Stimulated activated CD4-positive, alpha-beta T cell treated with anti-CD3 and anti-CD28 coated beads, TNF-alpha, amount 100 ng/mL, for 1 hour (primary cell): ENCODE measurements at places on chromosomes 11 and 22.

DNA sequence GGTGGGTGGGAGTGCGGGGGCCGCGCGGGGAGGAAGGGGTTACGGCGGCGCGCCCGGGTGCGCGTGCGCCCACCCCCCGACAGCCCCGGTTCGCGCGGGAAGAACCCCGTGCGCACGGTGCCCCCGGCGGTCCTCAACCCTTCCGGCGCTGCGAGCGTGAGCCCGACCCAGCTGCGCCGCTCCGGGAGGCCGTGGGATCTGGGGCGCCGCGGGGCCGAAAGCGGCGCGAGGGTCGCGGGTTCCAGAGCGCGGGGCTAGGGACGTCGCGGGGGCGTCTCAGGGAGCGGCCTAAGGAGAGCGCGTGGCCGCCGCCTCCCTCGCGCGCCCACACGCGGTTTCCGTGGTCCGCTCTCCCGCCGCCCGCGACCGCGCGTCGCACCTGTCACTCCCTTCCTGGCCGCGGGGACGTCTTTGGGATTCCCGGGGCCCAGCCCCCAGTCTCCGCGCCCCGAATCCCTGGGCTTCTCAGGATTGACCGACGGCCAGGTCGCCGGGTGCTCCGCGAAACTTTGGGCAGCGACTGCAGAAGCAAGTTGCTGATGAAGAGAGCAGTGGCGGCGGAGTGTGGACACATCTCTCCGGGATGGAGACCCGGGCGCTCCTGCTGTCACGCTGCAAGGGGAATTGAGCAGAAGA, 582 bp downstream of the SREBF2 start:
- DNase-seq = no peak

DNA sequence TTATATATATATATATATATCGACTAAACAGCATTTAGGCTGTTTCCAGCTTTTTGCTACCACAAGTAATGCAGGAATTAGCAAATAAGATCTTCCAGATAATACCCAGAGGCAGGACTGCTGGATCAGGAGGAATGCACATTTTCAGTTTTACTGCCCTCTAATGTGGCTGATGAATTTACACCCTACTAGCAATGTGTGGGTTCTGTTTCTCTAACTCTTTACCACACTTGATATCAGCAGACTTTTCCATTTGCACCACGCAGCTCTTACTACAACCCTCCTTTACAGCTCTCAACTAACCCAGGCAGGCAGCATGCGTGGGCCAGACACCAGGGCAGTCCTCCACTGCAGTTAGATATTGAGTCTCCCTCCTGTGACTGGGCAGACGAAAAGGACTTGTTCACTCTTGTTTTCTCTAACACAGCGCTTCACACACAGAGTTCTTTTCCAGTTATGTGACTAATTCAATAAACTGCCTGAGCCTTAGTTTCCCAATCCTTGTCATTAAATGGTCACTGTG, 67.7 kb downstream of the IGLL5 start:
- no peak for DNase-seq

- no peak for DNase-seq
Measured at GRCh38 chr22:20980938-20981722, 967 bp upstream of the LZTR1 start.

DNA sequence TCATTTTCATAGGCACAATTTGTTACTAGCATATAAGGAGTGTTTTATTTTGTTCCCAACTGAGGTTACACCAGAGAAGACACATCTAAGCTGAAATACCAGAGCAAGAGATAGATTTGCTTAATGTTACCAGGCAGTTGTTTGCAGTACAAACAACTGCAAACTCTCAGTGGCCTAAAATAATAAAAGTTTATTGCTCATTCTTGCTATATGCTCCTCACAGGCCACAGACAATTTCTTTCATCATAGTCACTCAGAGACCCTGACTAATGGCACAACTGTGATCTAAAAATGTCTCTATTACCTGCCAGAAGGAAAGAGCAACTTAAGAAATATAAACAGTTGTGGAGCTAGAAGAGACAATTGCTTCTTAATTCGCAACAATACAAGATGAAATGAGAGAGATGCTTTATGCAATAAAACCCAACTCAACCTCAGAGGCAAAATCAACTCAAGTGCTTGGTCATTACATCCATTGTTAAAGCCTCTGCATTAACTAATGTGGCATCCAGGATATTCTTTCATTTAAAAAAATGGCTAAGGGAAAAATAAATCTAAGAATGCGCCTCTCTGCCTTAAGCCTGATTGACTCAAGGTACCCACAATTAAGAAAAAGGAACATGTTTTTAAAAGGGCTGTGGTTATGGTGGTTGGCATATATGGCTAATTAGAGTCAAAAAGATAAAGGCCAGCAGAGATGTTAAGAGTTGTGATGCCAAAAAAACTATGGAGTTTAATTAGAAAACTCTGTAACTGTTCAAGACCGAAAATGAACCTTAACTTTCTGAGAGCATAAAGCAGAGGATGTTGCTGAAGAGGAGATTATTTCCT, 103.7 kb downstream of the CD44 start:
- DNase-seq = no peak

DNA sequence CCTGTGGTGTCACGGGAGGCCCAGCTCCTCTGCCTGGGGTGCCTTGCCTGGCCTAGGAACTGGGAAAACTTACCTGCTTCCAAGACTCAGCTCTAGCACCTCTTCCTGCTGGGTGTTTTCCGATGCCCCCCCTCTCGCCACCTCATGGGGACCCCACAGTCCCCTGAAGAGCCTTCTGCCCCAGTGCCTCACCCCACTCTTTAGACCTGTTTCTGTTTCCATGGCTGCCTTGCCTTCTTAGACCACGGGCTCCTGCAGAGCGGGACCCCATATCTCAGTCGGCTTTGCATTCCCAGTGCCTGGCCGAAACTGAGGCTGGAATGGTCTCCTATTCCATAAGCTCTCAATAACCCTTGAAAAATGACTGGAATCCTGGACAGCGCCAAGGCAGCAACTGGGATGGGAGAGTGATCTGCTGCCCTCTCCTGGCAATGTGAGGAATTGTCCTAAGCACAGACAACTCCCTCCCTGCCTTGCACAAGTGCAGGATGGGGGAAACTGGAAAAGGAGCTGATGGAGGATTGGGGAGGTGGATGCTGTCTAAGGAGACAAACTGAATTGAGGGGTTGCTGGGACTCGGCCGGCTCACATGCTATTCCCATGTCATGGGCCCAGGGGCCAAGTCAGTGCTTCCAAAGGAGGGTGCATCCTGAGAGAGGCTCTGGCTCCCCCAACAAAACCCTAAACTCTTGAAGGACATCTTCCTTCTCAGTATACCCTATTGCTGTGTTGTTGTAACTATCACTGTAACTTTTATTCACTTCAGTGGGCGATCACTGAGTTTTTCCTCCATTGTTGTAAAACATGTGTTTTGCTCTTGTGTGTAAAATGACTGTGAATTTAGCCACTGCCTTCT, 26.6 kb upstream of the IL17RA start:
- no peak for DNase-seq

- no peak for DNase-seq
Measured at GRCh38 chr11:33920838-33921613, 29.1 kb upstream of the LMO2 start.
